ENCODE measurements at places on chromosomes 3 and 15. TPM values are rescaled to one million over a fixed set of nuclear protein-coding genes. Genes with fewer than 3 reads are reported as not detected.

MAP1A gene
- 124 TPM for total RNA-seq

FBN1 gene
- total RNA-seq: 1,426 TPM

INSYN1 gene
- total RNA-seq: 4.3 TPM

C3orf80 gene
- 0.13 TPM for total RNA-seq
